ENCODE measurements at places on chromosomes 3 and 15. TPM values are rescaled to one million over a fixed set of nuclear protein-coding genes. Genes with fewer than 3 reads are reported as not detected.

The SENP8 gene
- total RNA-seq = 1.2 TPM

DNA sequence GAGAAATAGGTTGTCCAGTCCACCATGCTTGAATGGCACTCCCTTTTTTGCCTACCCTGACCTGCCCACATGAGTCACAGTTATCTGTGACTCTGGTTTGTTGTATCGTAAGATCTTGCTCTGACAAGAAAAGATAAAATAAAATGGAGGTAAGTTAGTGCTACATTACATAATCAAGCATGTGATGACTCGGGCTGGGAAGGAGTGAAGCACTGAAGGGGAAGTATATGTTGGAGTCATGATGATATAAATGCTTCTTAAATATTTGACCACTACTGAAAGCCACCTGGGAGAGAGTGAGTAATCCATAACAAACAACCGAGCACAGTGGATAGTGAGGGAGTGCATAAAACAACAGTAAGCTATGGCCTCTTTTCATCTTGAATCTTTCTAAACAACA, 124.4 kb downstream of the SHOX2 start:
- H3K4me1 ChIP-seq = no peaks in the 10 kb centered on the region
- no peaks in the 10 kb centered on the region for H3K36me3 ChIP-seq

DNA sequence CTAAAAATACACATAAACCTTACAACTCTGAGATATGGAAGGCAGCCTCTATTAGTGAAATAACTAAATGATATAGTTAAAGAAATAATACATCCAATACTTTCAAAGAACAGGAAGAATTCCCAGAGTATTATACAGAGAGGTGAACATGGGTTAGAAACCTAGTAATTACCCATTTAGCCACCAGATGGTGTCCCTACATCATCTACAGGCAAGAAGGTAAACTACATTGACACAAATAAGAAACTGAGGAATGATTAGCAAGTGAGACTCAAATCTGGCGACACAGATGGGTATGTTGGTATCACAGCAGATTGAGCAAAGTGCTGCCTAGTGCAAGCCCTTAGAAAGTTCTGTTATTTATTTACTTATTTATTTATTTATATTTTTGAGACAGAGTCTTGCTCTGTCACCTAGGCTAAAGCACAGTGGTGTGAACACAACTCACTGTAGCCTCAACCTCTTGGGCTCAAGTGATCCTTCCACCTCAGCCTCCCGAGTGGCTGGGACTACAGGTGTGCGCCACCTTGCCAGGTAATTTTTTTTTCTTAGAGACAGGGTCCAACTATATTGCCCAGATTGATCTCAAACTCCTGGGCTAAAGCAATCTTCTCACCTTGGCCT, 28.2 kb downstream of the NEK4 start:
- no peaks in the 10 kb centered on the region for H3K27me3 ChIP-seq
- peak; percentile 33 for DNase-seq
- H3K36me3 ChIP-seq = peaks cover 23% of the 10 kb centered on the region

GRCh38 chr3:27686642-27687041, 35.5 kb downstream of the EOMES start:
- DNase-seq = no peak
- H3K36me3 ChIP-seq = no peaks in the 10 kb centered on the region
- H3K27me3 ChIP-seq = peaks cover 10% of the 10 kb centered on the region
- H3K4me3 ChIP-seq = no peak overlapping the region
- H3K27ac ChIP-seq = no peak overlapping the region
- H3K4me1 ChIP-seq = no peaks in the 10 kb centered on the region

- H3K4me1 ChIP-seq = peaks cover 59% of the 10 kb centered on the region
- no peak overlapping the region for H3K27ac ChIP-seq
- no peak for DNase-seq
- H3K4me3 ChIP-seq = no peak overlapping the region
- H3K27me3 ChIP-seq = no peaks in the 10 kb centered on the region
Observed at GRCh38 chr3:63990733-63991132, 32.6 kb downstream of the PSMD6 start.

All from activated CD4-positive, alpha-beta T cell treated with anti-CD3 and anti-CD28 coated beads, Interleukin-2, amount 10 ng/mL, durations not matched to agents 7 days and 5 days (primary cell).